A549 treated with DMSO at 1 μM for 4 hours (cell line): ENCODE measurements at places on chromosomes 3 and 15. TPM values are rescaled to one million over a fixed set of nuclear protein-coding genes. Genes with fewer than 3 reads are reported as not detected.

Gene GPR176
- total RNA-seq, result 11.1 to 16.5 TPM (median 13.2 TPM) in 5 replicates

Gene RARB
- total RNA-seq, result 6.6 to 16.1 TPM (median 14.1 TPM) in 5 replicates

Gene FAM81A
- total RNA-seq, result 10.4 to 17.3 TPM (median 13.9 TPM) in 5 replicates

Gene GALNT15
- total RNA-seq, result 0.06 to 0.14 TPM (median 0.07 TPM) in 3 of 5 replicates, not detected in the others

Gene UROC1
- total RNA-seq, result not detected in 5 replicates

Gene LIPC
- 0.11 to 0.16 TPM in 2 of 5 replicates, not detected in the others for total RNA-seq

Gene ARGFX
- not detected in 5 replicates for total RNA-seq

Gene GOLGA8J
- total RNA-seq, result 0.10 TPM in 1 of 5 replicates, not detected in the others

Gene SCAMP5
- 12.3 to 15.8 TPM (median 14.0 TPM) in 5 replicates for total RNA-seq

Gene APBA2
- 16.6 to 22.6 TPM (median 19.1 TPM) in 5 replicates for total RNA-seq

Gene IQCF5
- not detected in 5 replicates for total RNA-seq

Gene FANCD2OS
- not detected in 5 replicates for total RNA-seq

Gene THAP10
- 5.0 to 6.8 TPM (median 6.6 TPM) in 5 replicates for total RNA-seq

Gene ANKRD63
- 0.11 to 0.28 TPM (median 0.20 TPM) in 5 replicates for total RNA-seq

Gene IRAK2
- total RNA-seq, result 21.0 to 30.9 TPM (median 25.8 TPM) in 5 replicates

Gene TTLL13
- total RNA-seq, result 0.14 to 0.16 TPM (median 0.15 TPM) in 4 of 5 replicates, not detected in the other

Gene NDUFB5
- 43.9 to 55.4 TPM (median 48.1 TPM) in 5 replicates for total RNA-seq
